Activated naive CD8-positive, alpha-beta T cell treated with anti-CD3 and anti-CD28 coated beads, Interleukin-2, amount 50 U/mL, for 24 hours (primary cell): ENCODE measurements at places on chromosomes 12 and 14.
A peak's percentile ranks its signal among the peaks of the same experiment; 100 is the strongest.

- DNase-seq: no peak
Measured at GRCh38 chr12:100234591-100235304, 32.1 kb downstream of the DEPDC4 start.

DNA sequence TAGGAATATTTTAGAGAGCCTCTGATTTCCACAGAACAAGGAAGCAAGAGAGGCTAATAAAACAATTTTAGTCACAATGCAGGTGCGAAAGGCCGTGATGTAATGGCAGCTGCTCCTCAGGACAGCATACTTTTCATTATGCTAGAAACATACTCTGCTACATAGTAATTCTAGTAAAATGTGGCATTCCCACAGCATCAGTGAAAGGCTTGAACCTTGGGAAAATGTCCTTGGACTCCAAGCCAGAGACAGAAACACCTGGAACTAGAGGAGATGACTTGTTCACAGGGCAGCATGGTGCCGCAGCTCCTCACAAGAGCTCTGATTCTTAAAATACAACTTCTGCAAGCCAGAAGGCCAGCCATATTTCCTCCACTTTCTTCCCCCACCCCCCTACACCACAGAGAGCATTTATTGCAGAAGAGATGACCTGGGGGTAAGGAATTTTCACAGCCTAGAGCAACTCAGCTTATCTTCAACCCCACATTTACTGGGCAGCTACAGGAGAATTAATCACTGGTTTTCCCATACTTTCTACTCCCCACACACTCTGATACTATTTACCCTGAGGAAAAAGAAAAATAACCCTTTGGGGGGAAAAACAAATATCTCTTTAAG, 15.8 kb downstream of the ABCC9 start:
- no peak for DNase-seq

- DNase-seq: no peak
Measured at GRCh38 chr14:21528381-21529348, 2.5 kb upstream of the SALL2 start.

GRCh38 chr14:68593806-68594536, 198.9 kb downstream of the ZFP36L1 start:
- DNase-seq: no peak

DNA sequence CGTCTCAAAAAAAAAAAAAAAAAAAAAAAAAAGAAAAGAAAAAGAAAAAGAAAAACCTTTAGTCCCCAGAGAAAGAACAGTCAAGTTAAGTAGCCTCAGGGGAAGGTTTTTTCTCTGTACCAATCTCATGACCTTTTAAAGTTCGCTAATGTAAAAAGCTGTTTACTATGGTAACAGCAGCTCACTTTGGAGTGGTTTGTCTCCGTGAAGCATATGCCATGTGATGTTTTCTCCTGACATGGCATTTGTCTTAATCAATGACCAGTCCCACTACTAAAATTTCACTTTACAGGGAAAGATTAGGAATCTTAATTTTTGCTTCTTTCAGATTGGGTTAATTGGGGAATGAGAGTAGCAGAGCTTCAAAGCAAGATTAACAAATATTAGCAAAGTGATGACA, 4.3 kb downstream of the RNF212B start:
- DNase-seq: no peak

DNA sequence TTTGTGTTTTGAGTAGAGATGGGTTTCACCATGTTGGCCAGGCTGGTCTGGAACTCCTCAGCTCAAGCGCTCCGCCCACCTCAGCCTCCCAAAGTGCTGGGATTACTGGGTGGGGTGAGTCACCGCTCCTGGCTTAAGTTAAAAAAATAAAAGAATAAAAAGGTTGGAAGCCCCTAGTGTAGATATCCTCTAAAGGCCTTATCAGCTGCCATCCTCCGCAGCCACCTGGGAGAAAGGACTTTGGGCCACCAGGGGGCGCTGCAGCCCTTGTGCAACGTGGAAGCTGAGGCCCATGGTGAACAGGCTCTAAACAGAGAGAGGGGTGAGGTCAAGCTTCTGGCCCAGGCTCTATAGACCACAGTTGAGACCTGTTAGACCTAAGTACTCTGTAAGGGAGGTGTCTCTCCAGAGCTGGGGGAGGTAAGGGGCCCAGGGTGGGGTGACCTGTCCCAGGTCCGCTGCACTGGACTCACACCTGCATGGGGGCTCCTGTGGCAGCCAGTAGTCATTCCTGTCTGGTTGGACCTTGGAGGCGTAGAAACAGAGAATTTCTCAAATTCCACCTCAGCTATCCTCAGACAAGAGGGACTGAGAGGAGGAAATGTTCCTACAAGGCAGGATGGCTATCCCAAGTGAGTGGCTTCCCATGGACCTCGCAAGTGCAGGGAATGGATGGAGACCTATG, 14.0 kb upstream of the RACGAP1 start:
- peak; percentile 95 for DNase-seq
